ENCODE measurements at places on chromosomes 2 and 18.

DNA sequence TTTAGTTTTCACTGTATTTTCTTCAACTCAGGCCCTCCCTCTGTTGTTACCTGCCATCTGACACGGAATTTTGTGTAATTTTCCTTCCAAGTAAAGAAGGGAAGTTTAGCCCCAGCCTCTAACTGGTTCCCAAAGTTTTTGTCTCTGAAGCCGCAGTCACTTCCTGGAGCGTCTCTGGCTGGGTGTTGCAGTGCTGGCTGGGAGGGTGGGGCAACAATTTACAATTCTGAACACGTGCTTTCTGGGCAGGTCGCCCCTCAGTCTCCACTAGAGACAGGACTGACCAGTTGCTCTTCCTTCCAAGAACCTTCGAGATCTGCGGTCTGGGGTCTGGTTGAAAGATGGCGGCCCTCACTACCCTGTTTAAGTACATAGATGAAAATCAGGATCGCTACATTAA lies 3.5 kb downstream of the CNDP2 start:
- peak; percentile 43 for DNase-seq

- DNase-seq = no peak
Observed at GRCh38 chr2:124241-124880, 78.1 kb upstream of the FAM110C start.

GRCh38 chr18:45100321-45101105 lies 419.8 kb downstream of the SETBP1 start:
- no peak for DNase-seq

GRCh38 chr2:203880557-203881125 lies 13.1 kb downstream of the CTLA4 start:
- no peak for DNase-seq

- no peak for DNase-seq
Observed at GRCh38 chr18:44893045-44893706, 212.5 kb downstream of the SETBP1 start.

DNA sequence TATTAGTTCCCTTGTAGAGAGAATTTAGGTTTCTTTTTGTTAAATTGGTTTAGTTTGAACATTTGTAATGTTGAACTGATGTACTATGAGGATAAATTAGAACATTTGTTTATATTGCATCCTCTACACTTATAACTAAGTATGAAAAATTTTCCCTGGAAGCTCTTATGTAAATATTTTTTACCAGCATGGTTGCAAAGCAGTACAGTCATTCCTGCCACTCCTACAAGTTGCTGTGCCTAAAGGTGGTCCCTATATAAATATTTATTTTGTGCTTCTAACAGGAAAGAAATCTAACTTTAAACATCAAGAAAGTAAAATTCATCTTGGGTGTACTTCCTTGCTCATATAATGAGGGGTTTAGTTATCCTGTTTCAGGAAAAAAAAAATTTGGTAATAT lies 14.2 kb downstream of the TWSG1 start:
- DNase-seq = no peak

GRCh38 chr2:236915186-236915585 lies 170.5 kb upstream of the COPS8 start:
- DNase-seq = no peak

- DNase-seq = no peak
Observed at GRCh38 chr18:44759925-44760342, 79.2 kb downstream of the SETBP1 start.

DNA sequence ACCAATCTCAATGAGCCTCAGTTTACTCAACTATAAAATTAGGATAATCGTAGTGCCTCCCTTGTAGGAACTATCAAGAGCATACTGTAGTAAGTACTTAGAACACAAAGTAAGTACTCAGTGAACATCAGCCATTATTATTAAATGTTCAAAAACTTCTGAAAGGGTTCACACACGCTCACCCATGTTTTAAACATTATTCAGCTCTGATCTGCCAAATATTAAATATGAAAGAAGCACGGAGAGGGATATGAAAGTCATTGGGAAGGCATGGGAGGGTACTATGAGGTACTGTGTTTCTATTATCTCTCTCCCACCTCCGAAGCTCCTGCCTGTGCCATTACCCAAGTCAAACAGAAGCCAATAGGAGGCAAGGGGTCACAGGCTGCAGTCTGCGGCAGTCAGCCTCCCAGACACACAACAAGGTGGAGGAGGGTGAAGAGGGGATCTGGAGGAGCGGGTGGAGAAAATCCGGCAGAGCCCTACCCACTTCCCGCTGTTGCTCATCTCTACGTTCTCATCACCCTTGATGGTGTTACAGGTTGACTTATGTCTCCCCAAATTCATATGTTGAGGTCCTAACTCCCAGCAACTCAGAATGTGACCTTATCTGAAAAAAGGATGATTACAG lies 2.0 kb upstream of the TBC1D8 start:
- DNase-seq = no peak

DNA sequence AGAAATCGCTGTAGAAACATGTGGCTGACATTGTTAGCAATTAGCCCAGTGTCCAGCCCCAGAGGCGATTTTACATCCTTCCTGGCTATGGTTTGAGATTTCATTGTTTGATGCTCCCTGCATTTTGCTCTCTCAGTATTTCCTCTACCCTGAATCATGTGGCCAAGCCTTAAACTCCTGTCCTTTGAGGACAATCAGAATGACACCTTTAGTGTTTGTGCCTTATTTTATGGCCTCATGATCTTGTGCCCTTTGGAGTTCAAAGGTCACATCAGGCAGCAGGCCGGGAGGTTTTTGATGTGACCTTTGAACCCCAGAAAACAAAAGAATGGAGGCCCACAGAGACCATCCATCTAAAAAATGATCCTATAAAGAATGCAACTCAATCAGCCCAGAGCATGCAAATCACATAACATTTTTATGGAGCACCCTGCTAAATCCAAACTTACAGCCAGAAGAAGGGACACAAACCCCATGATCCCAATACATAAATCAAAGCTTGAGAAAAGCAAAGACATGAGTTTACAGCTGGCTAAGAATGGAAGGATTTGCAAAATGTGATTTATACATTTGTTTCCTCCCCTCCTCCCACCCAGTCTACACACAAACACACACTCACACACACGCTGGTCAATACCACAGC lies 52.5 kb downstream of the FECH start:
- no peak for DNase-seq

- DNase-seq = no peak
Observed at GRCh38 chr2:28906376-28906775, 11.9 kb downstream of the WDR43 start.
